ENCODE measurements at places on chromosomes 11 and 22.
A peak's percentile ranks its signal among the peaks of the same experiment; 100 is the strongest.

DNA sequence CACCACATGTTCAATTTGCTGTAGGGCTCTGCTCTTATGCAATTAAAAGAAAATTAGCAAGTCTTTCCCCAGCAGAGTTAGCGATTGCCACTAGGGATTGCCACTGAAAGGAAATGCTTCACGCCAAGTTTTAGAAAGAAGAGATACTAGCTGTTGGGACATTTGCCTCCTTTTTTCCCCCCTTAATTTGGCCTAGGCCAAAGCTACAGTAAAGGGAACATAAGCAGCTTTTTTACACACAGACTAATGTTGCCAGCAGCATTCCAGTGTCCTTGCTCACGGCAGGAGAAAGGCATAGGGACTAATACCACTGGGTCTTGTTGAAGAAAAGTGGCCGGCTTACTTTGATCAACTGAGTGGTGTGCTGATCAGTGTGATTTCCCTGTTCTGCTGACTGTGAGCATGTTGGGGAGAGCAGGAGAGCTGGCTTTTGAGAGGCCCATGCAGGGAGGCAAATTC is 71.2 kb downstream of the PHF21A start:
- DNase-seq: no peak

- DNase-seq: no peak
These were observed 180.6 kb downstream of the TBC1D22A start for GRCh38 chr22:46942799-46943785.

DNA sequence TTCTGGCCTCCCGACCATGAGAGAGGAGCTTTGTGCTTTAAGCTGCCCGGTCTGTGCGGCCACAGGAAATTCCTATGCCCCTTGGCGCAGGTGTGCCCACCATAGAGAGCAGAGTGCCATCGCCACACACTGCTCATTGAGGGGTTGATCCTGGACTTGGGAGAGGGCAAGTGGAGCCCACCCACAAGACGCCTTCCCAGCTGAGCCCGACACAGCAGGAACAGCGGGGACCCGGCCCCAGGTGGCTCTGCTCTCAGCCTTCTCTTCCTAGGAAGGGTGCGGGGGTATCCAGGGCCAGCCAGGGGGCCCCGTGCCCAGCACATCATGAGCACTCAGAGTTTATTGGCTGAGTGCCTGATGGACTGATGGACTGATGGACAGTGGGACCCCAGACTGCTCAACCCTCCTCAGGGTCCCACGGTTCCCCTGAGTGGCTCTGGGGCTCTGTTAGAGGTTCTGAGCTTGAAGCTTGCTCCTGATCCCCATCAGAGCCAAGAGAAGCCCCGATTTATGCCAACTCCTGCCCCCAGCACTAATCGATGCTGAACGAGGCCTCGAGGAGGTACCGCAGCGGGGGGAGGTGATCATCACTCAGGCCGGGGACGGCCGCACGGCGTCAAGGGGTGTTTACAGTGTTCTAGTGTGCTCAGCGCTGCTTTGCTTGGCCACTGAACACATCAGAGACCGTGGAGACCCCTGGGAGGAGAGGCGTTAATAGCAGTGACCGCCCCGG is 13.5 kb upstream of the MRGPRD start:
- DNase-seq: no peak

DNA sequence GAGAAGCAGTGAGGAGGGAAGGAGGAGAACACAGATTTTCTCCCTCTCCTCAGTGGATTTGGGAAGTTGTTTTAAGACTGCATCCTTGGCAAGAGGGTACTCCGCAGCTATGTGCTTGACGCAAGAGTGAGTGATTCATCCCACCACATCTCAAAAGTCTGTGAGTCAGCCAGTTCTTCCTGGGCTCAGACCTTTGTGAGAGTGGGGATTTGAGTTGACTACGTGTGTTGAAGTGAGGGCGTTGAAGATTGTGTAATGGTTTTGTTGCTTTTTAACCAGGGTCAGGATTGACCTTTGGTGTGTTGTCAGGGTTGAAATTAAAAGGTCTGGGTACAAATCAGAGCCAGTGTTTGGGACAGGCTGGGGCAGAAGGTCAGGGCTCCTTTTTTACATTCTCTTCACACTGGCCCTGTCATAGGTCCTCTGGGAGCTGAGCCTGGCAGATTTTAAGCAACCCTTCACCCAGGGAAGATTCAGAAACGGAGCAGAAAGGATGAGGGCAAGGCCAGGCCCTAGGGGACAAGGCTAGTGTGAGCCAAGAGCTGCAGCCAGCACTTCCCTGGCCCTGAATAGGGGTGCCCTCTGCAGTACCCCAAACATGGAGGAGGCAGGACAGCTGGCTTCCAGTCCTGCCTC is 4.2 kb upstream of the C11orf86 start:
- DNase-seq: no peak

DNA sequence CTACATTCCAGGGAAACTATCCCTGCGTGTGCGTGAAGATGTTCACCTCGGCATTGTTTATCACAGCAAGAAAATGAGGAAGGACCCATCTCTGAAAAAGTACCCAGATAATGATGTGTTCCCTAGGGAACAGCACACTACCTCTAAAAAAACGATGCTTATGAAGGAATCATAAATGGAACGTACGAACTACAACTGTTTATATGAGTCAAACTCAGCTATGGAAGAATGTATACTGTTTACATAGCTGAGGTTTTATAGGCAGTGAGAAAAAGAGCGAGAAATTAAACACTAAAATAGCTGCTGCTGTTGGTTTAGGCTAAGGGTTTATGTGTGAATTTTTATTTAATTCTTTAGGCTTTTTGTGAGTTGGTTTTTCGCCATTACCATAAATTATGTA is 48.9 kb downstream of the APOL1 start:
- no peak for DNase-seq

DNA sequence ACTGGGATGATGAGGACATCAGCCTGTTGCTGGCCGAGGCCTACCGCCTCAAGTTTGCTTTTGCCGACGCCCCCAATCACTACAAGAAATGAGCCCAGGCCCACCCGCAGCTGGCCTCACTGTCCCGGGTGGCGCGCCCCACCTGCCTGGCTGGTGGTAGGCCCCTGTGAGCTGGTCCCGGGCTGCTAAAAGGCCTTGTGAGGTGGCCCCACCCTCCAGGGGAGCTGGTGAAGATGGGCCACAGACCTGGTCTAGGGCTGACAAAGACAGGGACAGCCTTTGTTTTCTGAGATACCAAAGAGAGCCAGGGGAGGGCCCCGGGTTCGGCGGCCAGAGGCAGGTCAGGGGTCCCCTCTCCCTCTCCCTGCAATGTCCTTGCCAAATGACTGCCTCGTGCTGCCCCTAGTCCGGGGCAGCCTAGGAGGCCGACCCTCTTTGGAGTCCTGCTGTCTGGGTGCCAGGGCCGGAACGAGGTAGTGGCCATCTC is 411.1 kb downstream of the TBC1D22A start:
- no peak for DNase-seq

GRCh38 chr11:90753546-90753945 is 530.7 kb upstream of the CHORDC1 start:
- DNase-seq: no peak

- no peak for DNase-seq
These were observed 239.6 kb upstream of the MPPED2 start for GRCh38 chr11:30825723-30826122.

GRCh38 chr11:9030601-9031000 is 26.8 kb upstream of the NRIP3 start:
- no peak for DNase-seq

- no peak for DNase-seq
These were observed 12.6 kb downstream of the IL10RA start for GRCh38 chr11:117998664-117999353.

- no peak for DNase-seq
These were observed 102.3 kb upstream of the PITPNB start for GRCh38 chr22:28021116-28021997.

DNA sequence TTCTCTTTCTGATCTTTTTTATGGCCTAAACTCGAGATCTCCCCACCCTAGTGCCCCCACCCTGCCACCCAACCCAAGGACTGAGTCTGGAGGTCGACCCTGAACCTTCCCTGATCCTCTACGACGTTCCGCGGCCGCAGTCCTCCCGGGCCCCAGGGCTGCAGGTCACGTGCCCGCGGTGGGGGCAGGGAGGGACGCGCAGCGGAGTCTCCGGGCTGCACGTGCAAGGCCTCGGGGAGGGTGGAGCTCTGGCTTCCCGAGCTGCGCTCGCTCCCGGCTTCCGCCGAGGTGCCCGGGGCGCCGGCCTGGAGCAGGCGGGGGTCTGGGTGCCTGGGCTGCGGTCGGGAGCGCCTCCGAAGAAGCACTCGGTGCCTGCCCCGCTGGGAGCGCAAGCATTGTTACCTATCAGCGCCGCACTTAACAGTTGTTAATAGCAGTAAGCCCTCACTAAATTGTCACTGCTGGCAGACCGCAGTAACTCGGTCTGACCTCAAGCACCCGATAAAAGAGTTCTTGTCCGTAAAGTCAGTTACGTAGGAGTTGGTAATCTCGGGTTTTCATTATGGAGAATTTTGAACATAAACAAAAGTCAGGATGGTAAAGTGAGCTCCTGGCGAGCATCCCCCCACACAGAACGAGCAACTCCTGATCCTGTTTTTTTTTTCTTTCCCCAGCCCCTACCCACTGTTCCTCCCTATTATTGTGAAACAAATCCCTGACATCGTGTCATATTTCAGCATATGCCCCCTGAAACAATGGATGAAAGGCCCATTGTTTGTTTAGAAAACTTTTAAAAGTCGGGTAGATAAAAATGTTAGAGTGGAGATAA is 69.7 kb upstream of the EP300 start:
- DNase-seq: peak; percentile 76

GRCh38 chr11:45185228-45185729 is 38.8 kb downstream of the PRDM11 start:
- DNase-seq: no peak

- DNase-seq: no peak
These were observed 75.8 kb downstream of the CD44 start for GRCh38 chr11:35214792-35215193.

DNA sequence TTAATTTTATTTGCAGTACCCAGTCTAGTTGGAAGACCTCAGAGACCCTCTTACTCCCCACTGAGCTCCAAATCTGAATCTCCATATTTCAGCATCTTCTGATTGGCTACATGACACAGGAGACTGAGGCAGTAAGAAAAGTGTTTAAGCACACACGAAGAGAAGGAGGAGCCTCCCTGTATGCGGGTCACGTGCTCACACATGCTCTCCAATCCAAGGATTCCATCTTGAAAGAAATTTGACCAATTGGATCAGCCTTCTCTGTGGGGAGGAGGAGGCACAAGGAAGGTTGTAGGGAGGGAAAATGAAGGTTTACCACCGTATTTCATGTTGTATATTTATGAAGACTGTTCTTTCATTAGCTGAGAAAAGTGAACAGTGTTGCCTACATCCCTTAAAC is 1.2 kb downstream of the OR6T1 start:
- DNase-seq: no peak

DNA sequence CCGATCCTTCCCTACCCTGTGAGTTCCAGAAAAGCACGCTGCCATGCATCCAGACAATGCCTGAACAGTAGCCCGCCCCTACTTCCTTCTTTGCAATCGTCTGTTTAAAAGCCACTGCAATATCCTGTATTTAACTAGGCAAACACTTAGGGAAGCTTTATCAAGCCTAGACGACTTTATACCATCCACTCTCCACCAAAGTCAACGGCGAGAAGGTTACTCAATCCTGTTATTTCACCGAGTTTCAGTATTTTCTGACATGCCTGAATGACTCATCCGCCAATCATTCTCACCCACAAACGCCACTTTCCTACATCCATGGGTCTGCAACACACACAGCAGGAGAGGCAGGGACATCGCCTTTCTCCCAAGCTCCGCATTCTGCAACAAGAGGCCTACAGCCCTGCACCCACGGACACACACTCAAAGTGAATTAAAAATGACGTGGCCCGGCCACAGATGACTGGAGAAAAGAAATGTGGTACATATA is 9.3 kb downstream of the CELSR1 start:
- no peak for DNase-seq

- no peak for DNase-seq
These were observed 6.0 kb downstream of the CFL1 start for GRCh38 chr11:65851811-65852507.

DNA sequence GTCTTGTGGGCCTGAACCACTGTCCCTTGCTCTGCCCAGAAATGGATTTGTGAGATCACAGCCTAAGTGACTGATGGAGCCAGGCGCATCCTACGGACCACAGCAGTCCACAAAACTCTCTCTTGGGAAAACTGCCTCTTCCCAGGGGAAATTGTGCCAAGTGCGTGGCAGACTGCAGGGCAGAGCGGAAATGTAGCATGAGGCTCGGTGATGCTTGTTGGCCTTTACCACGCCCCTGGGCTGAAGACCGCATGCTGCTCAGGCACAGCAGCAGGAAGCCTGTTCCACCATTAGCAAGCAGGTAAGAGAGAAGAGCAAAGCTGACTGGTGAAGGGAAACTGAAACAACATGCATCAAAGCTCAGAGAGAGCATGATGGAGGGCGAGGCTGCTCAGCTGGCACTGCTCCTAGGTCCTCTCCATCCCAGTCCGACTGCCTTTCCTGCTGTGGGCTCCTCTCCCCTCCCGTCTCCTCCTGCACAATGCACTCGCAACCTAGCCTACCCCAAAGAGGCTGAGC is 26.5 kb upstream of the SCARF2 start:
- DNase-seq: peak; percentile 79

DNA sequence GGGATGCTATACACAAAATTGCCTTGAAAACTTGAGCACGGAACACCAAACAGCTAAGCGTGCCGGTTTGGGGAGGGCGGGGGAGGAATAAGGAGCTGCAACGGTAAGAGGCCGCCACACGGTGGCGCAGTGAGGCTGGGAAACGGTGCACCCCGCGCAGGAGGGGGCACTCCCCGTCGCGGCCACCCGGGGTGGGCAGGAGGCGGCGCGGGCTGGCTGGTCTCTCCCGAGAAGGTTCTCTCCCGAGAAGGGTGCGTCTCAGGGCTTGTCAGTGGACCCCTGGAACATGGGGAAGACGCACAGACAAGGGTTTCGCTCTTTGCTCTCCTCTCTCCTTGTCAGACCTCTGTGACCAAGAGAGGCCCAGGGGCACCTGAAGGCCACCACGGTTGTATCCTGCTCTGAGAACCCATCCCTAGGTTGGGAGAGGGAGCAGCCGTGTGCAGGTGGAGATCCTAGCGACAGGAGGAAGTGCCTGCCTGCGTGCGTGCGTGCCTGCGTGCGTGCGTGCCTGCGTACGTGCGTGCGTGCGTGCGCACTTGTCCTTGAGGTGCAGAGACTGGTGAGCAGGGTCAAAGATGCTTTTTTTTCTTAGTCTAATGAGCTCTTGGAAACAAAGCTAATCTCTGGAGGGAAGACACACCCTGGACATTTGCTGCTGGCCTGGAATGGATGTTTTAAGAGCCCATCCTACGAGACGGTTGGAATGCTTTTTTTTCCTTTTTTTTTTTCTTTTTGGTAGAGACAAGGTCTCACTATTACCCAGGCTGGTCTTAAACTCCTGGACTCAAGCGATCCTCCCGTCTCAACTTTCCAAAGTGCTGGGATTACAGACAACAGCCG is 18.1 kb upstream of the JAM3 start:
- peak; percentile 62 for DNase-seq

All from central memory CD4-positive, alpha-beta T cell (primary cell).